ENCODE measurements at places on chromosomes 2 and 18.

- no peak for DNase-seq
These were observed 37.7 kb downstream of the INPP4A start for GRCh38 chr2:98482362-98482761.

DNA sequence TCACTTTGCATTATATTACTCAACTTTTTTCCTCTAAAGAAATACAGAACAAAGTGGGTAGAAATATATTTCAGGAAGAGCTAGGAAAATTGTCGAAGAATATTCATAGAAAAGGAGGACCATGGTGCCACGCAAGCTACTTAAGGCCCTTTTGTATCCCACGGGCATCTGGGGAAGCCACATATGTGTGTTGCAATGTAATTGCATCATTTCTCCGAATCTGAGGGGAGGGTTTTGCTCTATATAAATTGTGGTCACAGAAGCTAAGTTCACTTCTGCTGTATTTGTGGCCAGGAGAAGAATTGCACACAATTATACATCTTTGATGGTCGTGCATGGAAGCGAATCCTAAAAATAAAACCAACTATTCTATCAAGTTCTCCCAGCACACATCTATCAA, 360.3 kb downstream of the IRS1 start:
- no peak for DNase-seq

- DNase-seq: no peak
These were observed 114.2 kb downstream of the PTPRM start for GRCh38 chr18:7681298-7681697.

DNA sequence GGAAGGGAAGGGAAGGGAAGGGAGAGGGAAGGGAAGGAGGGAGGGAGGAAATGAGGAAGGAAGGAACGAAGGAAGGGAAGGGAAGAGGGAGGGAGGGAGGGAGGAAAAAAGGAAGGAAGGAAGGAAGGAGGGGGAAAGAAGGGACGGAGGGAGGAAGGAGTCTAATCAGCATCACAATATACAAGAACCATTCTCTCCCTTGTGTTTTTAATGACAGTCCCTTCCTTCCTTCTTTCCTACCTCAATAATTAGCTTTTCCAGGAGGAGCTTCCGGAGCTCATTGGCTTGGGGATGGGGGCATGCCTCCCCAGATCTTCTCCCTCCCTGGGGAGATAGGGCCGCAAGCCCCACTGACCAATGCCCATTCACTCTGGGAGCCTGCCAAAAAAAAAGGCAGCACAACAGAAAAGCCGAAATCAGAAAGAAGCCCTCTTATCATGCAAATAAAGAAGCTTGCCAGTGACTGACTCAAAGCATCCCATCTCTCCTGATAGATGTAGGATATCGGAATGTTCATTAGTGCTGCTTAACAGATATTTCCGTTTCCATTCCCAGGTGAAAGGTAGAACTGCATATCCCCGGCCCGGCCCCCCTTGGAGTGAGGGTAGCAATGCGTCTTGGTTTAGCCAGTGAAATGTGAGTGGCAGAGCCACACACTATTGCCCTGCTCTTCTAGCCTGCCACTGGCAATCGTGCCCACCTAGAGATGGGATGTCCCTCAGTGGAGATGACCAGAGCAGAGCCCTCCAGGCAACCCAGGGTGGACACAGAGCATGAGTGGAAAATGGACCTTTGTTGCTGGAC, 17.8 kb upstream of the SMAD7 start:
- no peak for DNase-seq

DNA sequence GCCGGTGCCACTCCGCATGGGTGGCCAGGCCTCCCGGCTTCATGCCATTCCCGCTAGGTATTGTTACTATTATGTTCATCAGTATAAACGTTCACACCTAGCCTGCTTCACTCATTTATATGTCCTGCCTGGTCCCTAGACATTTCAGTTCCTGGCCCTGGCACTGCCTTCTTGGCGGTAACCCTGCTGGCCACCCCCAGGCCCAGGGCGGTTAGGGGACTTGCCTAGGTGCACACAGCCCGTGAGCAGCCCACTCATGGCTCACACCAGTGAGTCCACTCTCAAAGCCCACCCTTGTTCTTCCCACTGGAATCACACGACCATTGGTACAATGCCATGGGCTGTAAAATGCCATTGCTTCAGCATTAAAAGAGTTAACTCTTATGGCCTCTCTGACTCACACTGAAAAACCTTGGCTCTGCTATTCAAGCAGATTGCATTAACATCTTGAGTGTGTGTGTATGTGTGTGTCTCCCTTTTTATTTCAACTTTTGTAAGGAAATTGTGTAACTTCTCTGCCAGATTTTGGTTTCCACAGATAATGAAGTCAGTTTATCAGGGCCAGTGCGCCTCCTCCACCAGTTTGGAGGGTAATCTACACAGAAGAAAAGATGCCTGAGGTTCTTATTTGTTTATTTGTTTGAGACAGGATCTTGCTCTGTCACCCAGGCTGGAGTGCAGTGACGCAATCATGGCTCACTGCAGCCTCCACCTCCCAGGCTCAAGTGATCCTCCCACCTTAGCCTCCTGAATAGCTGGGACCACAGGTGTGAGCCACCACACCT, 74.2 kb downstream of the RAB31 start:
- DNase-seq: no peak

GRCh38 chr18:80137976-80138375, 28.9 kb downstream of the ADNP2 start:
- no peak for DNase-seq

- no peak for DNase-seq
These were observed 152.4 kb downstream of the TCF4 start for GRCh38 chr18:55435592-55435991.

GRCh38 chr2:135052997-135053474, 944 bp downstream of the RAB3GAP1 start:
- no peak for DNase-seq

DNA sequence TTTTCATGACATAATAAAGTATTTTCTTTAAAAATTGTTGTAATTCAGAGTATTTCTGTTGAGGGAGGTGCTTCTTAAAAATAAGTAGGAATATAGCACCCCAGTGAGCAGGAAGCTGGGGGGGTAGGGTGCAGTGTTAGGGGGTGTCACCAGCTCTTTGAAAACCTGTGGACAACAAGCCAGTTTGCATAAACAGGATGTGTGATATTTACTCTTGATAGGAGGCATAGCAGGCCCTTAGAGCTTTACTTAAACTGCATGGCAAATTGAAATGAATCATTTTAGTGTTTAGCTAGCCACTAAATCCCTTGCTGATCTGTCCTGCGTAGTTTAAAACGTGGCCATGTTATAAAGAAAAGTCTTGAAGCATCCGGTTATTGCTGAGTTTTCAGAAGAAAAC, 8.4 kb downstream of the TGIF1 start:
- no peak for DNase-seq

GRCh38 chr2:16073471-16073870, 133.1 kb downstream of the MYCN start:
- DNase-seq: no peak

- no peak for DNase-seq
These were observed 113.2 kb downstream of the ARHGEF4 start for GRCh38 chr2:130949954-130950353.

- peak; percentile 2 for DNase-seq
These were observed 30.5 kb downstream of the LTBP1 start for GRCh38 chr2:32977228-32977758.

- DNase-seq: no peak
These were observed 72.6 kb downstream of the ANKRD44 start for GRCh38 chr2:197238043-197238365.

DNA sequence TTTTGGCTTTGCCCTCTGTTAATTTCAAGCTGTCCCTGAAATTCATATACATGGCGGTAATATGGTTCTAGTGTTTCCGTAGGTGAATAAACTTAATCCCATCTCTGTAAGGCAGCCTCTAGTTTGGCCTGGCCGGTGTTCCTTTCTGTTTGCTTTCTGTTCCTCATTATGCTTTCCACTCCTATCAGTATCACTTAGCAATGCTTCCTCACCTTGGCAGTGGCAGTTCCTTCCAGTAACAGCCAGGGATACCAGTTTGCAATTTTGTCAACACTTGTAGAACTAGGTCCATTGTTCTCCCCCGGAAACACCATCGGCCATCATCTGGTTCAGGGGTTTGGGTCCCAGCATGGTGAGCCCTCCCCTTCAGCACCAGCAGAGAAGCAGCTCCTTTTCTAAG, 18.2 kb upstream of the TNP1 start:
- DNase-seq: no peak

DNA sequence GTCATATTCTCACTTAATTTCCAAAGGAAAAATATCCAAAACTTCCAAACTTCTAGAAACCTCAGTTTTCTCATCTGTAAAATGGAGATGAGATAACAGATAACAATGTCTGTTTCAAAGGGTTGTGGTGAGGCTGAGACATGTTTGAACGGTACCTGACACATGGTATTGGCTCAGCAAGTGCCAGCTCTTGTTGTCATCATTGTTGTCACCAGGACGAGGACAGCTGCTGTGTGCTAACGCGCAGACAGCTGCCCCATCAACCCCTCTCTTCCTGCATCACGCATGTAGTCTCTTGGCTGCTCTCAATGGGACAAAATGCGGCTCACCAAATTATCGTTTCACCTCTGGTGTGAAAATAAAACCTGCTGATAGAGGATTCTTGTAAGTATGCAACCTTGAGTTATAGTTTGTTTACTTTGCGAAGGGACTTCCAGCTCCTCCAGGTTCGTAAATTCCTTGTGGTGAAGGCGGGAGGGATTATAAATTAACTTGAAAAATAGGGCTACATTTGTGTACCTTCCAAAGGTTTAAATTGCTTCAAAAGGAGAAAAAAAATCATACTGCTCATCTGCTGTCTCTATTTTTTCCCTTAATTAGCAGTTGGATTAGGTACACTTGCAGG, 605.4 kb downstream of the BCL11A start:
- no peak for DNase-seq

DNA sequence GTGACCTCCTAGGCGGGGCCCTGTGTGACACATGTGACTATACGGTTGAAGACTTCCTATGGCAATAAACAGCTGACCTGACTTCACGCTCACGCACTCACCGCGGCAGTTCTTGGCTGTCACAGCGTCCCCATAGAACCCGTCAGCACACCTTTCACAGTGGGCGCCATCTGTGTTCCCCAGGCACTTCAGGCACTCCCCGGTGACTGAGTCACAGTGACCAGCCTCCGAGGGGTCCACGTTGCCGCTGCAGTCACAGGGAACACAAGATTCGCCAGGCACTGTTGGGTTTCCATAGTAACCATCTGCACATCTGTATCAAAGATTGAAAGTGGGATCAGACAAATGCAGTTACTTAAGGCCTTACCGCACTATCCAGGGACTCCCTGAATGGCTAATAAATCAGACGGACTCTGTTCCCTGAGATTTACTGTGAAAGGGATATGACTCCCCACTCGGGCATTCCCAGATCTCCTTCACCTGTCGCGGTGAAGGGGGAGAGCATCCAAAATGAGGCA, 94.5 kb downstream of the LAMA1 start:
- DNase-seq: no peak

DNA sequence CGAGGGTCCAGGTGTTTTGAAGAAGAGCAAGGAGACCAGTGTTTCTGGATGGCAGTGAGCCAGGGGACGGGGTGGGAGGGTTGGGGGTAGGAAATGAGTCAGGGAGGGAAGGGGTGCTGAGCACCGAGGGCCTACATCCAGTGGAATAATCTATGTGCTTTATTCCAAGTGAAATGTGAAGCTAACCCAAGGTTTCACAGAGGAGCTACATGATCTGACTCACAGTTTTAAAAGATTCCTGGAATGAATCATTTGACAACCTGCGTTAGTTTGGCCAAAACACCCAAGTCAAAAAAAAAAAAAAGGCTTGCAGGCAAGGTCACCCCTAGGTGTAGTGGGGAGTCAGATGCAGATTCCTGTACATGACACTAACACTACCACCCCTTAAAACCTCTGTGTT, 419.7 kb upstream of the MEX3C start:
- no peak for DNase-seq

DNA sequence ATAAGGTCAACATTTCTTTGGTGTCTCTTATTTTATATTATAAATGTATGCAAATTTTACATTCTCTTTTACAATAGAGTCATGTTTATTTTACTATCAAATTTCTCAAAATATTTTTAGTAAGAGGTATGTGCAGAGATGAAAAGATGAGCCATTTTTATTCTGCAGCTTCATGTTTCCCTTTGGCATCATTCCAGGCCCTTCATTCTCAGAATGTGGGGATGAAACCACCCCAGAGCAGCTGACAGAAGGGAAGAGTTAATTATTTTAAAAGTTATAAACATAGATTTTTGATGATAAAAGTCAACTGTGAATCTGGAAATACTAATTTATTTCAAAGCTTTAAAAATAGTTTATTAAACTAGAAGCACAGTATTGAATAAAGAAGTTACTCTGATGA, 12.8 kb upstream of the FSHR start:
- DNase-seq: no peak

- no peak for DNase-seq
These were observed 17.4 kb downstream of the ARL4C start for GRCh38 chr2:234479465-234479864.

DNA sequence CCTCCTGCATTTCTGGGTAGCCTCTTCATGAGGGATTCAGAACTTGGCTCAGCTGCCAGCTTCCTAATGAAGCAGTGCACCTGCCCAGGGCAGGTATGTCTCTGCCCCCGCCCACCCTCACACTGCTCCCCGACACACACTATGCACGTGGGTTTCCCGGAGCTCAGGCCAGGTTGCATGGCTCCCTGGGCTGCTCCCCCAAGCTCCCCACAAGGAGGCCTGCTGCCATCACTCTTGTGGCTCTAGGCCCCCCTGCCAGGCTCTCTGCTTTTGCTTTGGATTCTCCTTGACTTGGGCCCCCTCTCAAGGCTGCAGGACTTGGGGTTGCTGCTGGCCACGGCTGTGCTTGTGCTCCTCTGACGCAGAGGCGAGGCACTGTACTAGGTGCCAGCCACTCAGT, 43.6 kb downstream of the ADD2 start:
- DNase-seq: no peak

- no peak for DNase-seq
These were observed 787 bp upstream of the TBR1 start for GRCh38 chr2:161415034-161415986.

- no peak for DNase-seq
These were observed 26.0 kb downstream of the CTAGE1 start for GRCh38 chr18:22391407-22392345.

- DNase-seq: no peak
These were observed 1378.8 kb upstream of the DDX18 start for GRCh38 chr2:116435648-116436047.

DNA sequence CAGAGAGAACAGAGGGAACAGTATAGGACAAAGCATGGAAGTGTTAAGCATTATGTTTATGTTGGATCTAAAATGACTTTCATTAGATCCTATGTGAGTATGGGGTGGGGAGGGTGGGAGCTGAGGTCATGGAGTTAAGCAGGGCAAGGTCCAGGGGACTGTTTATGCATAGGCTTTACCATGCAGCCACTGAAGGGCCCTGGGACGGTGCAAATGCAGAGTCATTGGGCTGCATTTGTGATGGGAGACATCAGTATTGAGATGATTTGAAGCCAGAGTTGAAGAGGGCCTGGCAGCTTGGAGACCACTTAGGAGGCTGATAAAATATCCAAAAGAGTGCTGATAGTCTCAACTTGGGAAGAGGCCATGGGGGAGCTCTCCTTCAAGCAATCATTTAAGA, 22.7 kb downstream of the IL1RL2 start:
- DNase-seq: no peak

- DNase-seq: no peak
These were observed 15.4 kb downstream of the ZNF516 start for GRCh38 chr18:76479351-76480238.

- DNase-seq: no peak
These were observed 56.9 kb upstream of the LHCGR start for GRCh38 chr2:48812416-48812815.
